ENCODE measurements at places on chromosomes 6 and 20.
A peak's percentile ranks its signal among the peaks of the same experiment; 100 is the strongest.

GRCh38 chr6:5998236-5998635 is 8.5 kb downstream of the NRN1 start:
- no peak for DNase-seq

DNA sequence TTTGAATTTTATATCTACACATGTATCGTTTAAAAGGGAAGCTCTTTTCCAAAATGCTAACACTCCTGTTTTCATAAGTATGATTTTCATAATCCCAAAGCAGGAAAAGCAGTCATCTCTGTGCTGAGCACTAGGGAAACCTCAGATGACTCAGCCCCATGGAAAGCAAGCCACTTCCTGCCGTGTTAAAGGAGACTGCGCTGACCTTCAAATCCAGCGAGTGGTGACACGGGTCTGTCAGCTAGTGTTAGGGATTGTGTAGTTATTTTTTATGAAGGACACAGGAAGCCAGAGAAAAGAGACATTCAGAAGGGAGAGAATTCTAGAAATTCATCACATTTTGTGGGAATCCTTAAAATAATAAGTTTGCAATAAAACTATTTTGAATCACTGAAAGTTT is 57.0 kb upstream of the CD93 start:
- no peak for DNase-seq

- no peak for DNase-seq
Measured at GRCh38 chr6:17086469-17086868, 15.4 kb upstream of the STMND1 start.

- DNase-seq: no peak
Measured at GRCh38 chr6:101236709-101237108, 156.8 kb upstream of the GRIK2 start.

DNA sequence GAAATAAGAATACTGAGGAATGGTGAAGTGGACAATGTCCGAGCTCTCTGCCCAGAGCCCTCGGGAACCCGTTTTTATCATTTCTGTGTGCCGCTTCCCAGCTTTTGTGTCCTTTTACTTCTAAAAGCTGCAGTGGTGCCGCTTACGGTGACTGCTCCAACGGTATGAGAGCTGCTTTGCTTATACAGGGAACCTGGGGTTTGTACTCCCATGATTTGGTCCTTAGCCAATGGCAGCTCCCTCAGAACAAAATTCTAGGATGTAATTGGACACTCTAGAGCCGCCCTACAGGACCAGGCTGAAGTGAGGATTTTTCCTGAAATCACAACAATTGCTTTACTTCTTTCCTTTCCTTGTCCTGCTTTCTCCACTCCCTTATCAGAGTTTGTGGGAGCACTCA is 24.2 kb upstream of the PCSK2 start:
- DNase-seq: no peak

GRCh38 chr20:24617757-24618450 is 148.5 kb downstream of the SYNDIG1 start:
- DNase-seq: no peak

GRCh38 chr20:32333181-32333987 is 24.7 kb upstream of the ASXL1 start:
- peak; percentile 57 for DNase-seq

DNA sequence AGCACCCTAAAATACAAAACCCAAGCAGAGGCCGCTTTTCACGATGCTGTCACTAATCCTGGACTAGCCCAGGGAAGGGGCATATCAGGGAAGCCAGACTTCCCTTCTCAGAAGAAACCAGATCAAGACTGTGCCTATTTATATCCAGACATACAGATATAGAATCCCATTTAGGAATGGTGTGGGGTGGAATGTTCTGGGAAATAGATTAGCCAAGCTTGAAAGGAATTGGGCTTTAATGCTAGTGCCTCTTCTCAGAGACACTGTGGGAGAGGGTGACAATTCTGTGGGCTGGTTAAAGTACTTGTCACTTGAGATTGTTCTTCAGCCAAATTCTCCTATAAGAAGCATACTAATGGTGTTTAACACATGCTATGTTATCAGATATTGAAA is 45.5 kb downstream of the SNAP25 start:
- DNase-seq: no peak

GRCh38 chr6:131909408-131910218 is 41.6 kb downstream of the CCN2 start:
- peak; percentile 47 for DNase-seq

GRCh38 chr20:23658336-23658735 is 20.6 kb upstream of the CST3 start:
- no peak for DNase-seq

GRCh38 chr6:87706187-87706966 is 4.3 kb upstream of the AKIRIN2 start:
- no peak for DNase-seq

DNA sequence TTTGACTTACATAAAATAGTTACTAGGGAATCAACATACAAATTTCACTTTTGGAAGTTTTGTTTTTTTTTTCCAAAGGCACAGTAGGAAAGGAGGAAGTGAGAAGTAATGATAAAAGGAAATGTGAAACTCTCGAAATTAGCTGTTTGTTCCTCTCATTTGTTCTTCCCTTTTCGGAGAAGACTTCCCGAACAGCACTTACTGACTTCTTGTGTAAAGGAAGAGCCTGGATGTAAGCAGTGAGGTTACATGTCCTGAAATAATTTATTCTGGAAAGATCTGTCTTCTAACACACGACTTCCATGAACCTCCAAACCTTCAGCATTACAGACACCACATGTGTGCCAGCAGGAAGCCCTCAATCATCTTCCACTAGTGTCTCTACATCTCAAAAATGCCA is 59.1 kb downstream of the KIF16B start:
- DNase-seq: no peak

- no peak for DNase-seq
Measured at GRCh38 chr6:131103901-131104300, 31.4 kb upstream of the AKAP7 start.

GRCh38 chr6:48550603-48551002 is 439.6 kb upstream of the PTCHD4 start:
- DNase-seq: no peak

DNA sequence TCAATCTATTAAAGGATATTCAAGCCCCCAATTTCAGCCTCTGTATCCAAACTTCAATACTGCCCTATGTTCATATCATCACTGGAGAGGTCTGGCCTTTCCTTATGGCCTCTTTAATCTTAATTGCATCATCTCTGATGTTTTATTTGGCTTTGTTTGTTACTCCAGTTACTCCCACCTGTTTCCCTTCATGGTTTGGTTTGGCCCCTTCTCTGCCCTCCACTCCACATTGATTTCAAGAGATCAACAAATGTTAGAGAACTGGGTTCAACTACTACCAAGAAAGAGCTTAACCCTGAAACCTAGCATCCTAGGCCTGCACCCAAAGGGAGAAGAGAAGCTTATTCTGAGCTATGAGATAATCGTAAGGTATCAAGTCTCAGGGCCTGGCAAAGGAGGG is 221.6 kb downstream of the LAMA2 start:
- DNase-seq: no peak

- DNase-seq: no peak
Measured at GRCh38 chr6:82372656-82373055, 9.0 kb downstream of the TPBG start.

- no peak for DNase-seq
Measured at GRCh38 chr20:61524951-61525666, 273.0 kb downstream of the CDH4 start.

- no peak for DNase-seq
Measured at GRCh38 chr20:56469077-56469449, 636 bp downstream of the RTF2 start.

DNA sequence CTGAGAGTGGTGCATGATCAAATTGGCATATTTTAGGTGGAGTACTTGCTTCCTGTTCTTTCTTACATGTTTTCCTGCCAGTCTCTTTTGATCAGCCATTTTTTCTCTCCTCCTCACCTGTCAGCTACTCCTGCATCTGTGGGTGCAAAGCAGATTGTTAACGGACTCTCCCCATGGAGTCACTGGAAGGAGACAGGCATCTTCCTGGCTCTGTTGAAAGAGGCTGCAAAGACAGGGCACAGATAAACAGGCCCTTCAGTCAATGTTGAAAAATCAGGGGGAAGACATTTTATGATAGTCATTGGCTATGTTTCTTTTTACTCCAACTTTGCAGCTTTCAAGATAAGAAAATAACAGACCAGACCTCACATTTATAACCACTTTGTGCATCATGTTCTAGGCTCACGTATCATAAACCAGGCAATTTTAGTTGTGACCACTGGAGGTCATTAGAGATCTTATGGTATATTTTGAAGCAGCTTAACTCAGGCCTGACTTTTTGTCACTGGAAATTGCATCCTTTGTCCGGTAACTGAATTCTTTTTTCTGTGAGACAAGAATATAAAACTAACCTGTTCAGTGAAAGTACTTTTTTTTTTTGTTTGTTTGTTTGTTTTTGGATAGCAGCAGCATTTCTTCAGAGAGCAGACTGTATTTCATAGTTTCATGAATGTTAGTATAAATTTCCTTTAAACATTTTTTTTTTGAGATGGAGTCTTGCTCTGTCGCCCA is 20.1 kb downstream of the ECT2L start:
- no peak for DNase-seq

- DNase-seq: no peak
Measured at GRCh38 chr6:24979176-24979575, 43.4 kb upstream of the RIPOR2 start.

GRCh38 chr6:75204217-75204958 is 1.5 kb downstream of the COL12A1 start:
- DNase-seq: no peak

DNA sequence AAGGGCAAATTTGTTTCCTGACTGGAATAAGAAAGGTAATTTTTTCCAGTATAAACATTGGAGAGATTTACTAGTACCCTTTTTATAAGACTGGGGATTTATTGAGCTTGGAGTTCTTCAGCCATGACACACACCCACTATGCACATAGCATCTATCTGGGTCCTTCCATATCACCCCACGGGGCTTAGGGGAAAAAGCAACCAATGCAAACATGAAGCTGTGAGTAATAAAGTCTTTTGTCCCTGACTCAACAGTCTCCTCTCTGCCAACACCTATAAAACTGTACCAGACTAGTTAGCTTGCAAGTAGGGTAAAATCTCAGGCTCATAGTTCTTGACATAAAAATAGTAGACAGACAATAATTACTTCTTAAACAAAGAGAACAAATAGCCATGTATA is 23.4 kb downstream of the COL21A1 start:
- no peak for DNase-seq

DNA sequence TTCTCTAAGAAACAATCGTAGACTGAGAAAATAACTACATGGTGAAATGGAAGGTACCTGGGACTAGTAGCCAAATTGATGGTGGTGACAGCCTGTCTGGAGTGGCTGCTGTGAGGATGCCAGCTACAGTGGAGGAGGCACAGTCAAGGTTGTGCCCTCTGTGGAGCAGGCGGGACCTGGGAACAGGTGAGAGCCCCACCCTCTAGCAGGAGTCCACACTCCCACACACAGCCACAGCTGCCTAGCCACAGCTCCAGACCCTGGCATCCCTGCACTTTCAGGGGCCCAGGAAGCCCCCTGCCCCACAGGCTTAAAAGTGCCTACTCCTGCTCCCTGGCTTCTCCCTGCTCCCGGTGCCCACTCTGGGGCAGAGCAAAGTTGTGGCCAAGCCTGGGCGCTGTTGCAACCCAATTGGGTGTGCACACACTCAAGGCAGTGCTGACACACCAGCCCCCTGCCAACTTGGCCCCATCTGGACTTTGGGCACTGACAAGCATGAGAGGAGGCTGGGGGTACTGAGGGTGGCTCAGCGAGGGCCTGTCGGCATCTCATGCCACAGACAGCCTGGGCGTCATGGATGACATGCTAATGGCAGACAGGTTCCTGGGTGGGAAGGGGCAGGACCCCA is 548.7 kb downstream of the TBC1D32 start:
- DNase-seq: no peak
